ENCODE measurements at places on chromosomes 6 and 20.

- DNase-seq: no peak
Measured at GRCh38 chr6:152124429-152125074, 317.1 kb downstream of the ESR1 start.

- peak; percentile 57 for DNase-seq
Measured at GRCh38 chr6:13336553-13336952, 8.2 kb upstream of the TBC1D7 start.

GRCh38 chr6:422433-423054 lies 31.0 kb downstream of the IRF4 start:
- DNase-seq: peak; percentile 57

- no peak for DNase-seq
Measured at GRCh38 chr6:128259730-128260685, 260.4 kb downstream of the PTPRK start.

GRCh38 chr6:6319952-6320811 lies at the start of gene F13A1:
TSS of gene F13A1 (minus strand) at chr6:6320662. CDS start at chr6:6318664, 1,998 bp downstream.
- no peak for DNase-seq

GRCh38 chr6:2952557-2953095 lies 18.7 kb downstream of the SERPINB6 start:
- peak; percentile 59 for DNase-seq
